ENCODE measurements at places on chromosomes 5 and 9.

- peak; percentile 8 for DNase-seq
Observed at GRCh38 chr9:35495984-35496383, 6.1 kb downstream of the RUSC2 start.

DNA sequence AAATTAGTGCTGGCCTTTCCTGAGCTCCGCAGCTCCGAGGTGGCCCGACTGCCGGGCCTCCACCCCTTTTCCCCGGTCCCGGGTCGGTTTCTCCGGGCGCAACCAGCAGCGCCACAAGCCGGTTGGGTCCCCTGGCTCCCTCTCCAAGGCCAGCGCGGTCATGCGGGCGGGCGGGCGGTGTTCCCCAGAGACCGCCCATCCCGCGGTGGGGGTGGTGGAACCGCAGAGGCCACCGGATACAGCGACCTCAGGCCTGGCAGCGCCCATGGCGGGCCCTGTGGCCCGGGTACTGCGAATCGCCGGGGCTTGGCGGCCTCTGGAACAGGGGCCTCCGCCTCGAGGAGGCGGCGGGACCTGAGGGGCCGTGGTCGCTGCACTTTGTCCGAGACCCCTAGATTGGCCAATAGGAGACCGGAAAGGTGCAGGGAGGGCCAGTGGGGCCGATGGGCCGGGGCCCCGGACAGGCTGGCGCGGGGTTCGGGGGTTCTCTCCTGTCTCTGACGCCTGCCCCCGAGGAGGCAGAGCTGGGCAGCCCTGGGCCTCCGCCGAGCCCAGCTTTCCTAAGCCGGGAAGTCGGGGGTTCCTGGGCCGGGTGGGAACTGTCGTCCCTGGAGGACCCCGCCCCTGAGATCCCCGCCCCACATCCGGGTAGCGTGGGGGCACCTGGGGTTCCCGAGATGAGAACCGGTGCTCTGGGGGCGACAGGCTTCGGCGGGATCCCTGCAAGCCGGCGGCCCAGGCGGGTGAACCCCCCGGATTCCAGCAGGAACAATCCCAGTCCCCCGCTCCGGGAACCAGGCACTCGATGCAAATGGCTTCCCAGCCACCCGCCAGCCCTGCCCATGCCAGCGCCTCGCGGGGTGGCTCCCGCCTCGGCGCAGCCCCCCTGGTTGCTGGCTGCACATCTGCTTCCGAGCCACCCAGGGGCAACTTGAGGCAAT, 293.9 kb downstream of the ZSWIM6 start:
- DNase-seq, result peak; percentile 14

GRCh38 chr9:97990259-97990658, 7.1 kb downstream of the ANP32B start:
- DNase-seq, result no peak

DNA sequence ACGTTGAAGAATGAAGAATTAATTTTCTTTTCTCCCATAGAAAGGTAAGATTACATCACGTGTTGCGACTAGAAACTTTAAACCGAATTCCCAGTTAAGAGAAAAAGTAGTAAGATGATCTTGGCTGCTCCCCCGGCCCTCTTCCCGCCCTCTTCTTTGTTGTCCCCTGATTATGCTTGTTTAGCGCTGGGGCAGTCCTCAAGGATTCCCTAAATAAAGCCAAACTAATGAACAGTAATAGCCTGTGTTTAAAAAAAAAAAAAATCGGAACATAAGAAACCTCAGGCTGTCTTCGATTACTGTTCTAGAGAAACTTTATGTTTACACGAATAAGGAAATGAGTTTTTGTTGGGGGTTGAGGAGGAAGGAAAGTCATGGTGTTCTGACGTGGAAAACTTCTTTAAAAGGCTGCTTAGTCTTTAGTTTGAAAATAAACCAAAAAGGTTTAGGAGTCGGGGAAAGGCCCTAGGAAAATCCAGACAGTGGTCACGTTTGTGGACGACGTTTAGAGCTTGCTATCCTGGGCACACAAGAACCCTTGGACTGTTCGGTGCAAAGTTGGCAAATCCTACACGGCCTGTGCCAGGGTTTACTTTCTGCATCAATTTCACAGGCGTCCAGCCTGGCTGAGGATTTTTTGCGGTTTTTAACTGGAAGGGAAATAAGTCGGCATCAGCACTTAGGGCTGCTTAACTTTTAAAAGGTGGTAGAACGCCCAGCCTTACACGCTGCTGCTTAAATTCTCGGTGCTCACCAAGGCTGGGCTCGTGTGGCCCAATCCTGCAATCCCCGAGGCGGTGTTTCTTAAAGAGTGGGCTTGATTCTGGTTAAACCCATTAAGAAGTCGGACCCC, 1.1 kb upstream of the MAT2B start:
- peak; percentile 55 for DNase-seq

GRCh38 chr5:162068412-162068811, 839 bp downstream of the GABRG2 start:
- no peak for DNase-seq

GRCh38 chr5:1654786-1655495, 131.2 kb upstream of the LPCAT1 start:
- no peak for DNase-seq

DNA sequence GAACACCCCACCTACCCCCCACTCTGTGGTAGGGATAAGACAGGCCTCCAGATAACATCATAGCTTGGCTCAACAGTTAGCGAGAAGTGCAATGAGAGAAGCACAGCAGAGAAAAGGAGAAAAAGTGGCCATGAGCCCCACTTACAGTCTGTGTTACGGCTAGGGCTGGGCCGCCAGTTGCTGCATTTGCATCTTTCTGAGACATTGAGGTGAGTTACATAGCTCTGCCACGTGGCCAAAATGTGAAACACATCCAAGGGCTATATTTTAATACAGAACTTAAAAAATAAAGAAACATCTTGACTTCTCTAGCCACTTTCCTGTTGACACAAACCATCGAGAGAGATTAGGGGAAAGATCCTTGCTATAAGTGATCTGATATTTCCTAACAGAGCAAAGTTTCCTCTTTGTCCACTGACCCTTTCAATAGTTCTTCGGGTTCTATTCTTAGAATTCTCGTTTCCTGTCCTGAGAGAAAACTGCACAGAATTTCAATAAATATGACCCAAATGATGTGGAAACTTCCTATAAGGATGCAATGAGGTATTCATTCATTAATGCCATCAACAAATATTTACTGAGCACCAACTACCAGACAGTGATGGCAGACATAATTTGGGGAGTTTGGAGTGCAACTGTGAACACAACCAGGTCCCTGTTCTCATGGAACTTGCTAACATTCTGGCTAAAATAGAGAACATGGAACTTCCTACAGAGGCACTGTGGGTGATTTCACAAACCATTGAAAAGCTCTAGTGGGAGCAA, 3.2 kb upstream of the TLE4 start:
- DNase-seq, result no peak

DNA sequence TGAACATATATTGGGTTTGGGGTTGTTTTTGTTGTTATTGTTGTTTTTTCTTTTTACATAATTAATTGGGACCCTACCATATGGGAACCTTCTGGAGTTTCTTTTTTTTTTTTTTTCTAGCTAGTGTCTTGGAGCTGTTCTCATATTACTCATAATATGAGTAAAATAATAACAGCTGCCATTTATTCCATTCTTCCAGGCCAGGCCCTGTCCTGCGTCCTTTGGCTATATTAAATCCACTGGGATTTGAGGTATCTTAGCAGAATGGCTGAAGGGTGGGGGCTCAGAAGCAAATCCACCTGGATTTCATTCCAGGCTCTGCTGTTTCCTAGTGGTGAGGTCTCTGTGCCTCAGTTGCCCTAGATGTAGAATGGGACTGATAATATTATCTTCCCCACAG, 47.2 kb upstream of the RPL26L1 start:
- DNase-seq, result no peak

GRCh38 chr9:94623253-94623652, 16.1 kb downstream of the FBP1 start:
- DNase-seq, result no peak

DNA sequence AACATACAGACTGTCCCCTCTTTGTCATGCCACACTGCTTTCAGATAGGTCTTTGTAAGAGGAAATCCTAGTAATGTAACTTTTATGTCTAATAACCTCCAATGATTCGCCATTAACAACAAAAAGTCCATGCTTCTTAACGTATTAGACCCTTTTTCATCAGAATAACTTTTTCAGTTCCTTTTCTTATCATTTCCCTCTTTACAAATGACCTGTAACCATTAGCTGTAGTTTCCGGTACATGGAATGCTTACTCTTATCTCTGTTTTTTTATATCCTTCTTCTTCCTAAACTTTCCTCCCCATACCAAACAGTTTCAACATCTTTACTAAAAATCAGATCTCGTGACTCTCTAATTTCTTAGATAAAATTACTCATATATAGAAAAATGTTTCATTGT, 268.9 kb upstream of the TYRP1 start:
- no peak for DNase-seq

Data from T-helper 2 cell treated with Interferon-gamma antibody and Interleukin-4, amounts not matched to agents 5 μg/mL and 100 μg/mL, for 36 hours (primary cell).